ENCODE measurements at places on chromosomes 6 and 20. TPM values are rescaled to one million over a fixed set of nuclear protein-coding genes. Genes with fewer than 3 reads are reported as not detected.

GRCh38 chr6:107941627-107942026, 16.4 kb downstream of the SEC63 start:
- DNase-seq, result no peak
- no peaks in the 10 kb centered on the region for H3K4me1 ChIP-seq
- no peaks in the 10 kb centered on the region for H3K27me3 ChIP-seq
- H3K36me3 ChIP-seq, result 0 out of 2 replicates have a peak, but pooled peaks cover 4% of the 10 kb centered on the region
- no peak overlapping the region for H3K27ac ChIP-seq

GRCh38 chr6:102356170-102356569, 962.7 kb downstream of the GRIK2 start:
- H3K27ac ChIP-seq, result no peak overlapping the region
- no peak overlapping the region for H3K4me3 ChIP-seq
- no peaks in the 10 kb centered on the region for H3K4me1 ChIP-seq
- no peak for DNase-seq
- no peaks in the 10 kb centered on the region for H3K27me3 ChIP-seq

DNA sequence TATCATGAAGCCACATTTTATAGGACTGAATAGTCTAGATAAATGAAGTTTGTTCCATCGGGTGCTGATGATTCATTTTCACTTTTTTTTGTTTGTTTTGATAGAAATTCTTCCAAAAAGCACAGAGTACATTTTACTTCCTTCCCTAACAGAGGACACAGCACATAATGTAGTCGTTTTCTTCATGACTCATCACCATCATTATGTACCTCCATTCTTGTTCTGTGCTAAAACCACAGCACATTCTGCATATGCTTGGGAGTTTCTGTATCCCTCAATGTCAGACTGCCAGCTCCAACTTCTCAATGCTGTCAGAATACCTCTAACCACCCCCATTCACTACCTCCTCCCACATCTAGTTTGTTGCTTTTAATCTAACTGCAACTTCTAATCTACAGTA, 1004.9 kb upstream of the ADGRB3 start:
- H3K36me3 ChIP-seq, result no peaks in the 10 kb centered on the region
- no peaks in the 10 kb centered on the region for H3K27me3 ChIP-seq
- no peak overlapping the region for H3K27ac ChIP-seq
- DNase-seq, result no peak
- H3K4me1 ChIP-seq, result no peaks in the 10 kb centered on the region

DNA sequence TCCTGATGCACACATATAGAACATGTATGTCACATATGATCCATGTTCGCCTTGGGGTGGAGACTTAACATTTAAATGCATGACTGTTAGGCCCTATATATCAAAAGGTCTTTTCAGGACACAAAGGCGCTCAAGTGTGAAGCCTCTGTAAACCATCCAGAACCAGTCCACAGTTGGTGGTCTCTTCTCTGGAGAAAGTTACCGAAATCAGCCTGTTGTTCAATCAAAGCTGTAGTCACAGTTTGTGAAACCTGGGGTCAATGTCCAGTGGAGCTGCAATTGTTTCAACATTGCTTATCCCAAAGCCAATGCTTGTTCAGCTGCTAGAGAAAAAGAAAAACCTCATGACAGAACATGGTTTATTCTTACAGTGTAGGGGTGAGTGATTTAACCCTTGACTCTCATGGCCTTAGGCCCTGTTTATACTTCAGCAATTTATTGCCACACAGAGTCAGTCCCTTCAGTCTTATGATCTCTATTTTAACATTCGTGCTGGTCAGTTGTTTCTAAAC, 193.6 kb upstream of the CST7 start:
- no peaks in the 10 kb centered on the region for H3K36me3 ChIP-seq
- H3K27me3 ChIP-seq, result no peaks in the 10 kb centered on the region
- H3K4me1 ChIP-seq, result peaks cover 14% of the 10 kb centered on the region
- DNase-seq, result peak; percentile 58
- no peak overlapping the region for H3K27ac ChIP-seq

Gene EYS
- total RNA-seq, result not detected

DNA sequence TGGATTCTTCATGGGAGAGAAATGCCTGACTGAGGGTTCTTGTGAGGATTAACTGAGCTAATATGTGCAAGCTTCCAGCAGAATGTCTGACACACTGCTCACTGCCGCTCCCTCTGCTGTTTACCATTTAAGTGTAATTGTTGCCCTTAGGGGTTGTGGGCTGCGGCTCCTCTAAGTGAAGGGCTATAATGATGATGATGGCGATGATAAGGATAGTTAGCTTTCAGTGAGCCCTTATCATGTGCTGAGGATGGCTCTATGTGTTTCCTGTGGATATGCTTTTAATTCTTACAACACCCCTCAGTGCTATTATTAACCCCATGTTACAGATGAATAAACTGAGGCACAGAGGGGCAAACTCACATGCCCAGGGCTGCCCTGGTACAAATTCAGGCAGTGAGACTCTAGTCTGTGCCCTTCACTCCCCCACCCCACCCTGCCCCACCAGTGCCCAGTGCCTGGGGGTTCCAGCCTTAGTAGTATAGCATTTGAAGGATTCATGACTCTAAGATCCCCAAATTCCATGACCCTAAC, 33.4 kb downstream of the TGM2 start:
- DNase-seq, result peak; percentile 81
- H3K36me3 ChIP-seq, result peaks cover 52% of the 10 kb centered on the region
- H3K4me1 ChIP-seq, result peaks cover 88% of the 10 kb centered on the region
- no peaks in the 10 kb centered on the region for H3K27me3 ChIP-seq
- no peak overlapping the region for H3K4me3 ChIP-seq
